ENCODE measurements at places on chromosomes 16 and 17. TPM values are rescaled to one million over a fixed set of nuclear protein-coding genes. Genes with fewer than 3 reads are reported as not detected.

GRCh38 chr16:31201582-31202413 lies 762 bp downstream of the PYCARD start:
- H3K27ac ChIP-seq = peak overlapping the region; percentile 51
- peak overlapping the region; percentile 63 for H3K4me3 ChIP-seq
- no peaks in the 10 kb centered on the region for H3K27me3 ChIP-seq
- H3K4me1 ChIP-seq = peaks cover 9% of the 10 kb centered on the region
- no peaks in the 10 kb centered on the region for H3K36me3 ChIP-seq
- no peak for DNase-seq

DNA sequence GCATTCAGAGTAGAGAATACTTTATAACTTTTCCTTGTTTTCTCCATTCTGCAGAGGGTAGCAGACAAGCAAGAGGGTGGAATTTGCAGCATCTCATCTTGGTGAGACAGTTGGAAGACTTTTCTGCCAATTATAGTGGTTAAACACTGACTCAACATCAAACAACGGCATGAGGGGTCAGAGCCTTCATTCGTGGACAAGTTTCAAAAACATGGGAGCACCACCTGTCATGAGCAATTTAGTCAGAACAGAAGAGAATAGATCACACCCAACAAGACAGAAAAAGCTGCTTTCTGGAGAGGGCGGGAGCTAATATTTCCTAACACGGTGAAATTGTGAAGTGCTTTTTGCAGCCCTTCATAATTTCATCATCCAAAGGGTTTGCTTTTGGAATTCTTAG lies 17.9 kb upstream of the ZNF652 start:
- no peaks in the 10 kb centered on the region for H3K4me1 ChIP-seq
- H3K4me3 ChIP-seq = no peak overlapping the region
- no peaks in the 10 kb centered on the region for H3K27me3 ChIP-seq
- DNase-seq = no peak
- H3K36me3 ChIP-seq = no peaks in the 10 kb centered on the region

GRCh38 chr16:81544261-81544660 lies 99.7 kb downstream of the CMIP start:
- no peak overlapping the region for H3K4me3 ChIP-seq
- no peak for DNase-seq
- H3K27ac ChIP-seq = no peak overlapping the region
- no peaks in the 10 kb centered on the region for H3K4me1 ChIP-seq

Gene ZNF19
- 2.0 TPM for total RNA-seq

- H3K36me3 ChIP-seq = no peaks in the 10 kb centered on the region
- H3K4me1 ChIP-seq = no peaks in the 10 kb centered on the region
- H3K4me3 ChIP-seq = no peak overlapping the region
- DNase-seq = no peak
- H3K27ac ChIP-seq = no peak overlapping the region
- no peaks in the 10 kb centered on the region for H3K27me3 ChIP-seq
Measured at GRCh38 chr17:76630151-76630550, 13.4 kb downstream of the ST6GALNAC1 start.

Gene CACNA1G
- total RNA-seq = 0.09 TPM

Gene TRPV3
- total RNA-seq = 1.5 TPM

Gene SEPTIN12
- not detected for total RNA-seq

DNA sequence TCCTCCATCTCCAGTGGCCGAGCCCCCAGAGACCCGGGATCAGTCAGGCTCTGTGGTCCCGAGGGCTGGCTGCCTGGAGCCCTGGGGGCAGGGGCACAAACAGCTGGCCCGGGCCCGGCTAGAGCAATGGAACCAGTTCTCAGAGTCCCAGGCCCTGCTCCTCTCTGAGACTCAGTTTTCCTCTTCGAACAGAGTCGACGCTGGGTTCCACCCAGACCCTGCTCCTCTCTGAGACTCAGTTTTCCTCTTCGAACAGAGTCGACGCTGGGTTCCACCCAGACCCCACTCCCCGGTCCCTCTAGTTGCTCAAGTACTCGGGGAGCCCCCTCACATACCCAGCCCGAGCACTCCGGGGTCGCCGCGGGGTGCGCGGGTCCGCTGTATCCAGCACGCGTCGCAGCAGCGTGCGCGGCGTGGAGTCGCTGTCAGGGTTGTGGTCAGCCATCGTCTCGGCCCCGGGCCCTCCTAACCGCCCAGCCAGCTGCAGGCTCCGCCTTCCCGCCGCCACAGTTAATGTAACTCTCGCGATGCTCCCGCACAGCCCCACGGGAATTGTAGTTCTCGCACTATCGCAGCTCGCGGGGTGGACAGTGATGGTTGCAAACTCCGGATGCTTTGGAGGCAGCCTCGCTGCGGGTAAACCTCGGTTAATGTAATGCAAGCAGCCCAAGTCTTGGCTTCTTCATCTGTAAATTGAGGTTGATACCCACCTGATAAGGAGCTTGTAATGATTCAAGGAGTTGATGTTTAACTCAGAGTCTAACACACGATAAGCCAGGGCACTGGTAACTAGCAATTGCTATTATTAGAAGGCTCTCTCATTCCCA lies 8.5 kb upstream of the THAP11 start:
- no peaks in the 10 kb centered on the region for H3K36me3 ChIP-seq
- peak; percentile 82 for DNase-seq
- peak overlapping the region; percentile 82 for H3K27ac ChIP-seq
- peak overlapping the region; percentile 98 for H3K4me3 ChIP-seq

DNA sequence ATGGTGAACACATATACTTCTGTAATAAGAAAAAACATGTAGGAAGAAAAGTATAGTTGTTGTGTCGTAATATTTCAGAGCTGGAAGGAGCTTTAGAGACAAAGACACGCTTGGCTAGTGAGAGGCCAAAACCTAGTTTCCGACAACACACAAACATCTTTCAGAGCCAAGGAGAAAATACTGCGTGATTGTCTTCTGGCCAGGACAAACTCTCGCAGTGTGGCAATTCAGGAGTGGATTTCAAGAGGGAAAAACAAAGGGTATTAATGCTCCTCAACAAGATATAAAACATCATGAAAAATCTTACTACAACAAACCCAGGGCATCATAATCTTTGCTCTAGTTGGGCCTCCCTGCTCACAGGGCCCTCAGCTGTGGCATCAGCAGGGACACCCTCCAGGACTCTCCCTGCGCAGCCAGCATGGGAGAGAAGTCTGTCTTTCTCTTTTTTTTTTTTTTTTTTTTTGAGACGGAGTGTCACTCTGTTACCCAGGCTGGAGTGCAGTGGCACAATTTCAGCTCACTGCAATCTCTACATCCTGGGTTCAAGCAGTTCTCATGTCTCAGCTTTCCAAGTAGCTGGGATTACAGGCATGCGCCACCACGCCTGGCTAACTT lies 66.4 kb downstream of the CYB5B start:
- no peaks in the 10 kb centered on the region for H3K27me3 ChIP-seq
- no peaks in the 10 kb centered on the region for H3K4me1 ChIP-seq
- H3K36me3 ChIP-seq = no peaks in the 10 kb centered on the region
- DNase-seq = no peak
- no peak overlapping the region for H3K4me3 ChIP-seq

DNA sequence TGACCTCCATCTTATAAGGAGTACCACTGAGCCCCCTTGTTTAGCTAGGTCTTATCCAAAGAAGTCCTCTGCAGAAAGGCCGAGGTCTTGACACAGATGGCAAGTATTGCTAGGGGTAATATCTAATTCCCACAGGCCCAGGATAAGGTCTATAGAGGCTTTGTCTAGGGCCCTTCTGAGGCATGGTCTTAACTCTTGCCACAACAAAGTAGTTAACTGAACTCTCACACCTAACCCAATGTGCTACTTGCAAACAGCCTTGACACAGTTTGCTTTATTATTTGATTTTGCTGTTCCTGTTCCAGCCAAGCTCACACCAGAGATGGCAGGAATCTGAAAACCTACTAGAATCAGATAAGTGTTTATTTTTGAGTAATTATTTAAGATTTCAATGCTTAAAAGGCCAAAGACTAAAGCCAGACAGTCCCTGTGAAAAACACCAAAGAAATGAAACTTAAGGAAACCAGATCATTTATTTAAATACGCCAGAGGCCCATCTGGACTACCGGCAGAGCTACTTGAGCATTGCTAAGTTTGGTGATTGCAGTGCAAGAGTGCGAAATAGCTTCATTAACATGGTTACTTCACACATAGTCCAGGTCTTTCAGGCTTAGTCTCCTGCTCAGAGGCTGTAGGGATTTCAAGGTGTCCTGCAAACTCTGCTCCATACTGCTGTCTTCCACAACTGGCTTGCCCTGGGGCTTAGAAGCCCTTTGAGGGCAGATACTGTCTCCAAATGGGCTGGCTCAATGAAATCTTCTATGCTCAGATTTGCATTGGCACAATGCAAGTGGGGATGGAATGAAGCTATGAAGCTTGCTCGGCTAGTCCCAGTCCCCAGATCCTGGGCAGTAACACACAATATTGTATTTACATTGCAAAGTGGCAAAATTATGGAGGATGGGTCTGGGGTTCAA lies 28.5 kb upstream of the SUPT4H1 start:
- H3K27ac ChIP-seq = no peak overlapping the region
- H3K27me3 ChIP-seq = no peaks in the 10 kb centered on the region
- H3K36me3 ChIP-seq = no peaks in the 10 kb centered on the region
- no peak overlapping the region for H3K4me3 ChIP-seq
- H3K4me1 ChIP-seq = no peaks in the 10 kb centered on the region
- DNase-seq = no peak

- H3K36me3 ChIP-seq = no peaks in the 10 kb centered on the region
- peak overlapping the region; percentile 95 for H3K27ac ChIP-seq
- no peaks in the 10 kb centered on the region for H3K27me3 ChIP-seq
- peak overlapping the region; percentile 75 for H3K4me3 ChIP-seq
Measured at GRCh38 chr17:42193216-42193968, 902 bp downstream of the GHDC start.

Gene NEUROD2
- not detected for total RNA-seq

DNA sequence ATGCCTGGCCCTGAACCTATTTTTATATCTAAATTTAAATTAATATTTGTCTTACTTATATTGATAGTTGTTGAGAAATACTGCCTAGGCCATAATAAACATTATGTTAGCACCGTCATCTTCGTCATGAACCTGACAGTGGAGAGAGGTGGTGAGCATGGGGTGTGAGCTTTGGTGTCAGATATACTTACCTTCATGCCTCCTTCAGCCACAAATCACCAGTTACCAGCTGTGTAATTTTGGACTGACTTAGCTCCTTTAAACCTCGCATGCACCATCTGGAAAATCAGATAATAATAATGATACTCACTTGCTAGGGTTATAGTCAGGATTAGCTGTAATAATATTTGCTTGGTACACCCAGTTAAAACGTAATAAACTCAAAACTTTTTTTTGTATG lies 35.0 kb downstream of the SNX29 start:
- no peak for DNase-seq
- H3K4me3 ChIP-seq = no peak overlapping the region
- H3K27me3 ChIP-seq = no peaks in the 10 kb centered on the region
- H3K27ac ChIP-seq = peak overlapping the region; percentile 47

DNA sequence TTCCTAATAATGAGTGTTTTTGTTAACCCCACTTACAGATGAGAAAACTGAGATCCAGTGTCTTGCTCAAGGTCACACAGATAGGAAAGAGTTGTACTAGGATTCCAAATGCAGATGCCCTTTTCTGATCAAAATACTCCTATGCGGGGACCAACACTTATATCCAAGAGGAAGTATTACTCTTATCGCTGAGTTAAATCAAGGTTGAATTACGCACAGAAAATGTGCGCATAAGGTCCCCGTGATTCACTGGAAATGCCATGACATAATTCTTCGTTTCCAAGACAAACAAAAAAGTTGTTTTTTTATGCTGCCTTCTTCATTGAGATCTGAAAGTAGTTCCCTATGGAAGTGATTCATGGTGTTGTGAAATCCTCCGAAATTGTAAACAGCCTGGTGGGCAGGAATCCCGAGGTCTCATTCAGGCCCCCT lies 463.8 kb upstream of the HSBP1 start:
- no peak for DNase-seq
- H3K36me3 ChIP-seq = no peaks in the 10 kb centered on the region
